ENCODE measurements at places on chromosomes 3 and 15. TPM values are rescaled to one million over a fixed set of nuclear protein-coding genes. Genes with fewer than 3 reads are reported as not detected.
A peak's percentile ranks its signal among the peaks of the same experiment; 100 is the strongest.

DNA sequence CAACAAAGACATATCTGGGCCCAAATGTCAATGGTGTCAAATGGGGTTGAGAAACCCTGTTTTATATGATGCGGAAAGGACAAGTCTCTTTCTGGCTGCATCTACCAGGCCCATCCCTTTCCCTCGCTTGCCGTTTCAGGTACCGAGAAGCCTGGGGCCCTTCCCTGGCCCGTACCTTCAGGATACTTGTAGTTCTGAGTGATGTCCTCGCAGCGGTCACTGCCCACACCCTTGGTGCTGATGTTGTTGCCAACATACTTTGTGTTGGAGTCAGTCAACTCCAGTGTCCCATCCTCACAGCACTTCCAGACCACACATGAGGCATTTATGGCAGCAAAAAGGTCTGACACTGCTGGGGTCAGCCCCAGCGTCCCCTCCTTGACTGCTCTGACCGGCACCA lies 13.8 kb downstream of the EPB42 start:
- H3K4me3 ChIP-seq, result no peak overlapping the region
- DNase-seq, result no peak
- no peak overlapping the region for H3K27ac ChIP-seq
- peaks cover 3% of the 10 kb centered on the region for H3K27me3 ChIP-seq
- H3K36me3 ChIP-seq, result no peaks in the 10 kb centered on the region

PLA2G4D gene
- total RNA-seq, result not detected

DNA sequence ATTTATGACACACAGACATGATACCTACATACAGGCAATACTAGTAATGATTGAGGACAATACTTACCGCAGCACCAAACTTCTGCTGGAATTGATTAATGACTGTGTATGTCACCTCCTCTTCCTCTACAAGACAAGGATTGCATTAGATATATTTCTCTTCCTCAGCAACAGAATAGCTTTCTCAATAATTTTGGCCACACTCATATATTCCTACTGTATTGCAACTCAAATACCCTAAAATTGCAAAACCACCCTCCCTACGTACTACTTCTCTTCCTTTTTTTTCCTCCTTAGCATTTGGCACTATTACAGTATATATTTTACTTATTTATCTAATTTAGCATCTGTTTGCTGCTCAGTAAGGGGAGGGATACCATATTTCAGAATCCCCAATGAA lies 14.8 kb downstream of the EXD1 start:
- no peak overlapping the region for H3K4me3 ChIP-seq
- H3K27me3 ChIP-seq, result peaks cover 30% of the 10 kb centered on the region

DNA sequence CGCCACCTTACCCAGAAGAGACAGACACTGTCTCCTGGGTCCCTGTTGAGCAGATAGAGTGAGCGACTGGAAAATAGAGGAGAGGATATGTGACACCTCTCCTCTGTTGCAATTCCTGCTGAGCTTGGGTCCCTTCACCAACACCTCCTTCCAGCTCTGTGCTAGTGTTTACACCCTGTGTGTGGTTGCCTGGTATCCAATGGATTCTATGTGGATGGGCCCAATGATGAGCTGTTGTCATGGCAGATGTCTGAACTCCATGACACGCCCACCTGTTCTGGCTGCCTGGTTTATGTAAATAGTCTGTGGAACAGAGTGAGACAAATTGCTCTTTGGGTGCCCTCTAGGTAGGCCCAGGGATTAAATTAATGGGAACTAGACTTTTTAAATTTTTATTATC lies 23.7 kb downstream of the RBM5 start:
- no peak overlapping the region for H3K27ac ChIP-seq
- no peak overlapping the region for H3K4me3 ChIP-seq
- peaks cover 83% of the 10 kb centered on the region for H3K36me3 ChIP-seq
- H3K4me1 ChIP-seq, result peaks cover 2% of the 10 kb centered on the region
- H3K27me3 ChIP-seq, result no peaks in the 10 kb centered on the region
- DNase-seq, result no peak

DNA sequence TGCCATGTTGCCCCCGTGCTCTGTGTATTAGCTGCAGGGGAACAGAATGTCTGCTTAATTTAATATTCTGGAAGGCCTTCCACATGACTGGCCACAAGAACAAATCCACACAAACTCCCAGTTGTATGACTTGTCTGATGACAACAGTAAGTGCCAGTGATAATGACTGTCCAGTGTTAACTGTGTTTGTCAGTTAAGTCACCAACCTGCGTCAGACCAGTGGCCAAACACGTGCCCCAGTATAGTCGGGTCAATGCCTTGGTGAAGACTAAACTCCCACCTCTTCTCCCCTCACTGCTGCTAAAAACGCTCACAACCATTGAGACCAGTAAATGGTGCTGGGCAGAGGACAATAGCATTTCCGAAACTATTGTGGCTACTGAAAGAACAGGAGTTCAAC lies 9.8 kb upstream of the ATP13A5 start:
- H3K27me3 ChIP-seq, result peaks cover 5% of the 10 kb centered on the region
- no peaks in the 10 kb centered on the region for H3K36me3 ChIP-seq
- no peaks in the 10 kb centered on the region for H3K4me1 ChIP-seq
- no peak overlapping the region for H3K4me3 ChIP-seq

- no peak overlapping the region for H3K27ac ChIP-seq
- no peaks in the 10 kb centered on the region for H3K36me3 ChIP-seq
- peaks cover 28% of the 10 kb centered on the region for H3K27me3 ChIP-seq
- no peak for DNase-seq
Measured at GRCh38 chr3:184805351-184806038, 6.5 kb upstream of the VPS8 start.

DNA sequence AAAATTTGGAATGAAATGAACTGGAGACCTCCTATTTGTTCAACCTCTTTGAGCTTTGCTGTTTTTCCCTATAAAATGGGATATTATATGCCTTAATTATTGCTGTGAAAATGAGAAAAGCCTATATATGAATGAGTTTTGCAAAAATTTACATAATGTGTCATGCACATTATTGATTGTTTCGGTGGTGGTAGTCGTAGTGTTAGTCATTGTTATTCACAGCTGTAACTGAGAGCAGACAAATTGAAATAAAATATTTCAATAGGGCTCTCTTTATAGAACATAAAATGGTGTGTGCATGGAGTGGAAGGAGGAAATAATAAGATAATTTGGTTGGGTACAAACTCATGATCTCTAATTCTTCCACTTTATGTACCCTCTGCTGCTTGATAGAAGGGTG lies 153.7 kb upstream of the GADL1 start:
- H3K27ac ChIP-seq, result no peak overlapping the region
- H3K36me3 ChIP-seq, result no peaks in the 10 kb centered on the region
- H3K4me3 ChIP-seq, result no peak overlapping the region
- DNase-seq, result no peak
- no peaks in the 10 kb centered on the region for H3K27me3 ChIP-seq
- peaks cover 2% of the 10 kb centered on the region for H3K4me1 ChIP-seq

- DNase-seq, result no peak
- H3K27ac ChIP-seq, result no peak overlapping the region
- H3K27me3 ChIP-seq, result no peaks in the 10 kb centered on the region
- H3K4me1 ChIP-seq, result no peaks in the 10 kb centered on the region
- no peaks in the 10 kb centered on the region for H3K36me3 ChIP-seq
Measured at GRCh38 chr3:142618917-142619461, 22.8 kb downstream of the PLS1 start.

NDN gene
- total RNA-seq, result 2.4 TPM

GRCh38 chr15:72276326-72276700 lies 4.0 kb upstream of the PARP6 start:
- H3K4me1 ChIP-seq, result peaks cover 23% of the 10 kb centered on the region
- no peaks in the 10 kb centered on the region for H3K36me3 ChIP-seq
- H3K27ac ChIP-seq, result no peak overlapping the region
- H3K4me3 ChIP-seq, result no peak overlapping the region
- DNase-seq, result no peak
- peaks cover 4% of the 10 kb centered on the region for H3K27me3 ChIP-seq

GPR160 gene
- total RNA-seq, result 6.1 TPM

EPHB3 gene
- 0.12 TPM for total RNA-seq

DNA sequence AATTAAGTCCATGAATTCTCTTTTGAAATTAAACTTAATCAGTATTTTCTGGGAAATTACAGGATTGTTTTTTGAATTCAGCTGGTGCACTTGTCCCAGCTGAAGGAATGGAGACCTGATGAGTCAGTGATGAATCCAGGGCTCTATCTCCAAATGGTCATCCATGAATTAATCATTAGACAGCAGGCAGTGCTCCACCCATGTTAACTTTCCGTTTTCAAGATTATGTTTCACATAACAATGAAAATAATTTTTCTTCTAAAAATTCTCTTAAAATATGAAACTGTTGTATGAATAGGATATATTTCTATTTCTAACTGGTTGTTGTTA lies 13.9 kb upstream of the PAQR9 start:
- H3K27me3 ChIP-seq, result peaks cover 31% of the 10 kb centered on the region
- H3K4me1 ChIP-seq, result no peaks in the 10 kb centered on the region
- no peaks in the 10 kb centered on the region for H3K36me3 ChIP-seq
- no peak for DNase-seq
- H3K4me3 ChIP-seq, result no peak overlapping the region
- H3K27ac ChIP-seq, result no peak overlapping the region

DNA sequence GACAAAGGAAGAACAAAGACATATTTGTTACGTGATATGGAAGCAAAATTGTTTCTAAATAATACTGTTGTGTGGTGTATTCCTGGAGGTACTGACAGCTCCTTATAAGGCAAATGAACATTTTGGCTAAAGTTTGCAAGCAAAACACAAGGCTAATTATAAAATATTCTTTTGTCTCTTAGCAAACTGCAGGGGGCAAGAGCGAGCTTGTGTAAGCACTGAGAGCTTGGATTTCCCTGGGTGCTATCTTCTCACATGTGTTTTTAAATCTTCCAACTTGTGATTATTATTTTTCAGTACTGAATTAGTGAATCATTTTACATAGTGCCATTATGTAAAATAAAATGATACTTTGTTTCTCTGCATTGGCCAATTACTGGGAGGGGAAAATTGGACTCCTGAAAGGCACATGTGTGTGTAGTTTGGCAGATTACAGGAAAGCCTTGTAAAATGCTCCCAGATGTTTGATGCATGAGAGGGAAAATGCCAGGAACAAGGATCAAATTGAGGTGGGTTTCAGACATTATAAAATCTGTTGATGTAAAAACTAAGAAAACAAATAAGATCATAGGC lies 611.5 kb downstream of the AGBL1 start:
- H3K36me3 ChIP-seq, result no peaks in the 10 kb centered on the region

TSPAN3 gene
- total RNA-seq, result 14.5 TPM

GRCh38 chr3:31536497-31536896 lies 3.8 kb downstream of the STT3B start:
- H3K27me3 ChIP-seq, result no peaks in the 10 kb centered on the region
- DNase-seq, result no peak
- peaks cover 55% of the 10 kb centered on the region for H3K4me1 ChIP-seq
- peak overlapping the region; percentile 34 for H3K27ac ChIP-seq
- H3K4me3 ChIP-seq, result no peak overlapping the region

STIMATE gene
- 30.1 TPM for total RNA-seq

- H3K27me3 ChIP-seq, result no peaks in the 10 kb centered on the region
- no peak for DNase-seq
- no peak overlapping the region for H3K4me3 ChIP-seq
- H3K27ac ChIP-seq, result no peak overlapping the region
- H3K4me1 ChIP-seq, result no peaks in the 10 kb centered on the region
Measured at GRCh38 chr15:101310161-101310480, 15.1 kb upstream of the SNRPA1 start.

DNA sequence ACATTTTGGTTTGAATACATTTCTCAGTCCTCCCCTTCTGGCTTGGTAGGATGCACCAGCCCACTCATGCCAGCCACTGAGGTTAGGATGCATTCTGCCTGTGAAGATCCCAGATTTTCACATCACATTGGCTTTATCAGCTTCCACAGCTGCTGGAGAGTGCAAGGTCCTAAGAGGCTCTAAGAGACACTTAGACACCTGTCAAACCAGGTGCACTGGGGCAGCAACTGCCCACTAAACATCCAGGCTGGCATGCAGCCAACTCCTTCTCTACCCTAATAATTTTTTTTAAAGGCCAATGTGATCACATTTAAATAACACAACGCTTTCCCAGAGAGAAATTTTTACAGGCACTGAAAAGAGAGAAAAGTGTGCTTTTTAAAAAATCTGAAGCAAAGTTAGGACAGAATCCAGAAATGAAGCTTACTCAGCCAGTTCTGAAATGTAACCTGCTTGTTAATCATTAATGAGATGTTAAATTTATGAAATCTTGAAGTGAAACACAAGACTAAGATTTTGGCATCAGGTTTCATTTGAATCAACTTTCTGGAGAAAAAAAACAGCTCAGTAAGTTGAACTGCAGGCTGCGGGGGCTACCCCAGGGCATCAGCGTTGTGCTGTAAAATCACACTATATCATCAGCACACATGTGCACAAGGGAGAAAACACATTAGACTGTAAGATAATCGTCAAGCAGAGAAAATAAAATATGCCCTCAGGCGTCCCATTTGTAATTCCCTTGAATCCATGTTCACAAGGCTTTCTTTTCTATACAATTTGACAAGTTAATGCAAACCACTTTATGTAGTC lies 312.9 kb downstream of the ZBBX start:
- H3K27me3 ChIP-seq, result no peaks in the 10 kb centered on the region
- H3K4me3 ChIP-seq, result no peak overlapping the region
- no peak overlapping the region for H3K27ac ChIP-seq
- DNase-seq, result no peak
- no peaks in the 10 kb centered on the region for H3K4me1 ChIP-seq

AHSG gene
- not detected for total RNA-seq

DNA sequence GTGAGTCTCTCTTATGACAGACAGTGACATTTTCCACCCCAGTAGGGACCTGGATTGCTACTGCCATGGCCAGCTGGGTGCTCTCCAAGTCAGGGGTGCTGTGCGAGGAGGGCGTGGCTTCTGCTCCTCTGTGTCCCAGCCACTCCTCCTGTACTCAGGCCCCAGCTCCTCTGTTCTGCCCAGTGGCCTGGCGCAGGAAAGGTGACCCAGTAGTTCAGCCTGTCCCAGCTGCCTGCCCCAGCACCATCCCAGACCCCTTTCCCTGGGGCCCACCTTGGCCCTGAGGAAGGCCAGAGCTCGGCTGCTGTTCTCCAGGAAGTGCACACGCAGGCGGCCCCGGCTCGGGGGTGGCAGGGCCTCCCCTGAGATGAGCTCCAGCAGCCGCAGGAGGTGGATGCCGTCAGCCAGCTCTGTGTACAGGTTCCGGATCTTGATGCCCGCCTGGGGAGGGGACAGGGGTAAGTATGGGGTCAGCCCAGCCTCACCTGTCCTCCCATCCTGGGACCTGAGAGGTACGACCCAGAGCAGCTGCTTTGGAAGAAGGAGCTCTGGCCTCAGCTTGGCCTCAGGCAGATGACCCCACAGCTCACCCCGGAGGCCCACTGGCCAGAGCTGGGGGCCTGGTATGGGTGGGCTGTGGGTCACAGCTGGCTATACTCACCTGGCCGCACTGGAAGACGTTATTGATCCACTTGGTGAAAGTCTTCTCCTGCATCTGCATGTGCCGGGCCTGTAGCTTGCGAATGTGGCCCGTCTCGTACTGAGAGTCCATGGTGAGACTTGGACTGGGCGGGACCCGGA lies 1.0 kb downstream of the SPTBN5 start:
- peak; percentile 20 for DNase-seq
- H3K27me3 ChIP-seq, result no peaks in the 10 kb centered on the region
- H3K4me1 ChIP-seq, result peaks cover 67% of the 10 kb centered on the region
- H3K4me3 ChIP-seq, result peak overlapping the region; percentile 47

All from activated CD4-positive, alpha-beta T cell treated with anti-CD3 and anti-CD28 coated beads, Interleukin-2, amount 10 ng/mL, durations not matched to agents 7 days and 5 days (primary cell).